Amniotic epithelial cell (primary cell): ENCODE measurements at places on chromosomes 5 and 9.

GRCh38 chr5:18393565-18394442, 759.5 kb downstream of the TAF11L14 start:
- peak; percentile 57 for DNase-seq

GRCh38 chr5:82274343-82275211, 3.6 kb downstream of the RPS23 start:
- no peak for DNase-seq

DNA sequence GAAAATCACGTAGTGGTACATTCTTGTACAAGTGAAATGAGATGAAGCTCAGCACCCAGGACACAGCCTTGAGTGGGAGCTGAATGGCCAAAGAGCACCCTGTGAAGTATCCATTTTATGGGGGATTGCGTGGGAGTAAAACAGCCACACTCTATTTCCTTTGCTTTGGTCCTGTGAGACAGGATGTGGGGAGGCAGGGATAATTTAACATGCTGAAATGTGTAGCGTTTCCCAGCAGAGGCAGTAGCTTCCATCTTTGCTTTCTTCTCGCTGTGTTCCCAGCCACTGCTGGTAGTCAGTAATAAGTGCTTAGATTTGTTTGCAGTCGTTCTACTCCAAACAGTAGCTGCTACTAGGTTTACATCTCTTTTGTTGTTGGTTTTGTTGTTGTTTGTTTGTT, 4.4 kb downstream of the IL31RA start:
- DNase-seq = peak; percentile 21

GRCh38 chr9:9202276-9202675, 1402.7 kb upstream of the DMAC1 start:
- no peak for DNase-seq

GRCh38 chr5:68873198-68873597, 220.6 kb upstream of the SLC30A5 start:
- no peak for DNase-seq

GRCh38 chr5:8908055-8908683, 637.7 kb downstream of the SEMA5A start:
- peak; percentile 47 for DNase-seq

- peak; percentile 96 for DNase-seq
Measured at GRCh38 chr9:134434894-134435506, 108.7 kb downstream of the RXRA start.

GRCh38 chr9:106878934-106879333, 16.0 kb downstream of the ZNF462 start:
- DNase-seq = peak; percentile 96

- DNase-seq = peak; percentile 3
Measured at GRCh38 chr9:135156525-135157510, 69.3 kb downstream of the OLFM1 start.

GRCh38 chr9:33162721-33163311, 4.3 kb downstream of the B4GALT1 start:
- peak; percentile 88 for DNase-seq

DNA sequence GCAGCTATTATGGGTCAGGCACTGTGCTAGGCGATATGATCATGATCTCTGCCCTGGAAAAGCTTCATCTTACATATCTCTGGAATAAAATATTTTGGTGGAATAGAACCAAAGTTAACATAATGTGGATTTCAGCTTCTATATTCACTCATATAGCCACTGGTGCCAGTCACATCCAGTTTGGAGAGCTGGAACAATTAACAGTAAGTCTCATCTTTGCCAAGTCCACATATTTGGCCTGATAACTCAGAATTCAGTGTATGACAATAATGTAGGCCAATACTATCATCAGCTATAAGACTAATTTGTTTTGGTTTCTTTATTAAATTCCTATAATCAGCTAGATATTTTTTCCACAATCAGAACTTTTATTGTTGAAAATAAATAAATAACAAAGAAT, 5.9 kb upstream of the FAM13B start:
- no peak for DNase-seq

DNA sequence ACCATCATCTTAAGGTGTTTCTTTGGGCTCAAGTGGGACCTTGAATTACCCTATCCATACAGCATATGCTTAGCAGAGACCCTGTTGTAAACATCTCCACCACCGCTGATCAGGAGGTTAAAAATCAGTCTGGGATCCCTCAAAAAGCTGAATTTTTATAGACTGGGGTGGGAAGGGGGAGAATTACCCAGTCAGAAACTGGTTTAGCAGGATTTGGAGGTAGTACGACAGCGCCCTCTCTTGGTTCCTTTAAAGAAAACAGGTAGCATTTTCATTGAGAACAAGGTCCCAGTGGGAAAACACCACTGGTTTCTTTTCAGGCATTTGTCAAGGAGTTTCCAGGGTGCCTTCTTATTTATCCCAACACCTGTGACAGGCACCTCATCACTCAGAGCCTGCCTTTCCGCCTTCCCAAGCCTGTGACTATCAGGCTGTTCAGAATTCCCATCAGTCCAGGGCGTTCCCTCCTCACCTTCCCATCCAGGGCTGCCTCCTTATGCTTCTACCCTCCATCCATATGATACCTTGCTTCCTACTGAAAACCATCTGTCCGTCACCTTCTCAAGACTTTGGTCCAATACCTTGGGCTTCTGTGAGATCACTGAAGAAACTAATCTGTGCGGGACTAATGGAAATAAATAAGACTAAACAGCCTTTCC, 203.8 kb upstream of the RAI14 start:
- peak; percentile 40 for DNase-seq

GRCh38 chr9:110894731-110895130, 143.5 kb downstream of the LPAR1 start:
- DNase-seq = no peak

GRCh38 chr5:142807372-142807911, 37.3 kb downstream of the ARHGAP26 start:
- DNase-seq = no peak

- DNase-seq = no peak
Measured at GRCh38 chr5:7540736-7541485, 145.0 kb downstream of the ADCY2 start.

DNA sequence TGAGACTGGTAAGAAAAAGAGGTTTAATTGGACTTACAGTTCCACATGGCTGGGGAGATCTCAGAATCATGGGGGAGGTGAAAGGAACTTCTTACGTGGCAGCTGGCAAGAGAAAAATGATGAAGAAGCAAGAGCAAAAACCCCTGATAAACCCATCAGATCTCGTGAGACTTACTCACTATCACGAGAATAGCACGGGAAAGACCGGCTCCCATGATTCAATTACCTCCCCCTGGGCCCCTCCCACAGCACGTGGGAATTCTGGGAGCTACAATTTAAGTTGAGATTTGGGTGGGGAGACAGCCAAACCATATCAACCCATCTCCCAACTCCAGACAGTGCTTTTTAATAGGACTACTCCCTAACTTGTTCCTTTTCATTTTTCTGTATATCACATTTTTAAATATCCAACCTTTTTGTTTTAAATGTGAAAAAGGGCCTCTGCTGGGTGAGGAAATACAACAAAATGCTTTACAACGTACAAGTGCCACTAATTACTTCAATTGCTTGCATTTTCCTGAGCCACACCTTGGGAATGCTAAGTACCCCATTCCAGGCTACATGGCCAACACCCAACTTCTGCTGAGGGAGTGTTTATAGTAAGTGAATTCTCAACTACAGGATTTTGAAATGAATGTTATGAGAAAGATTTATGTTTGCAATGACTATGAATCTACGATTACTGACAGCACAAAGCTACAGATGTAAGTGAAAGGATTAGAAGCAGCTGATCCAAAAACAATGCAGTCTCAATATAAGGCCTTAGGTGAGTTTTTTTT, 294.1 kb upstream of the CD180 start:
- no peak for DNase-seq

GRCh38 chr5:133985540-133986180, 17.2 kb upstream of the C5orf15 start:
- no peak for DNase-seq

DNA sequence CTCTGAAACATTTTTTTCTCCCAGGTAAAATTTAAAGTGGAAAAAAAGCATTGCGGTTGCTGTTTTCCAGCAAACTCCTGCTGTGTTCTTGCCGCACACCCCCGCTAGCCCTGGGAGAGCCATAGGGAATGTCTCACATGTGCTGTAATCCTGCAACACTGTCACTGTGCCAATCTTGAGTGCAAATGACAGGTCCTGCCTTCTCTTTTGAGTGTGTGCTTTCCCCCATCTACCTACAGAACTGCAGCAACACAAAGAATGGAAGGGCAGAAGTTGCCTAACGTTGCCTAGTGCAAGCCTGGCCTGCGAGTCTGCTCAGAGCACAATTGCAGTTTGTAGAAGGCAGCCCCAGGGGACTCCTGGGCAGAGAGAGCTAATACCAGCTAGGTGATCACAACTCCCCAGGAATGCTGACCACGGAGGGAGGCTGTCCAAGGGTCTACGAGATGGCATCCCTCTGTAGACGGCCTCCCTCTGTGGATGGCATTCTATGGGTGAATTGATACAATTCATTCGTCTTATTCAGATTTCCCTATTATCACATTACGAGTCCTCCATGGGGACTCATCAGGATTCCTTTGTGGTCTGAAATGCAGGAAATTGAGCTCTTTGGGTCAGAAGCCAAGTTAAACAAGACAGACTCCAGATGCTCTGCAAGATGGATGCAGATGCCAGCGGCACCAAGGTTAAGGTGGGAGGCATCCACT, 172.6 kb upstream of the S1PR3 start:
- peak; percentile 53 for DNase-seq

DNA sequence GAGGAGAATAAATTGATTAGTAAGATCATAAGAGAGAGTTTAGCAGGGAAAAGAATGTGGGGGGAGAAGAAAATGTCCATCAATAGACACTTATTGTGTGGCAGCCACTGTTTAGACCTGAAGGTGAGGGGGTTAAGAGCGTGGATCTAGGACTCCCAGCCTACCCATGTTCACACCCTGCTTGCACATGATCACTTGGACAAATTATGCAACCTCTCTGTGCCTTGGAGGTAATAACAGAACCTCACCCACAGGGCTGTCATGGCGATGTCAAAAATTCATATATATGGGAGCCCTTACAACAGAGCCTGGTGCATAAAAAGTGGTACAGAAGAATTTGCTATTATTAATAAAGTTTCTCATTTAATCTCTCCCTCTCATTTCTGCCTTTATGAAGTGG, 86.0 kb upstream of the EQTN start:
- no peak for DNase-seq

DNA sequence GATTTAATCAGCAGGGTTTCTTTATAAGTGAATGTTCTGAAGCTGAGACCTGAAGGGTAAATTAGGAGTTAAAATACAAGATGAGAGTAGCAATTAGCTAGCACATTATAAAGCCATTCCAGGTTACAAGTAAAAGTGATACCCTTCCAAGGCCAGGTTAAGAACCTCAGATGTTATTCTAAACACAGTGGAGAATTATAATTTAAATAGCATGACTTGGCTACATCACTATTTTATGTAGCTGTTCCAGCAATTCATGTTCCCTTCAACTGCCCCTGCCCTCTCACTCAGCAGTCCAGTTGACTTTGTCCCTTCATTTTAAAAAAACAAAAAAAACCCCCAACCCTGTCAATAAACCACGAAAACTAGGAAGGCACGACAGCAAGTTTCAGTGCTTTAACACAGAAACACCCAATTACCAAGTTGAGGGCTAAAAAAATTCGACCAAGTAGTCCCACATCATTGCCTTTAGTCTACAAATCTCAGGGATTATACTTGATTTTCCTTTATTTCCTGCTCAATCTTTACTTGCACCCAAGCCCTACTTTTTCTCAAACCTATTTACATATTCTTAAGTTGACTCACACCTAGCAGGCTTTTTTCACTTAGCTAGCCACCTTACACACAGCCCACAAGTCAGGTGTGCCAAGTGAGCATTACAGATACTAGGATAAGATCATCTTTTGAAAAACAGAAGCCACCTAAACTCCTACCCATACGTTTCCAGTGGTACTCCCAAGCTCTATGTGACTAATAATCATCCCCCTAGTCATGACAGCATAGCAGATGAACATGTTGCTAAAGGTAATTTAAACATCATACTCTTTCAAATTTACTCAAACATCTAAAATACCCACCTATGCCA, 3.4 kb downstream of the RPL37 start:
- no peak for DNase-seq

- no peak for DNase-seq
Measured at GRCh38 chr9:99351647-99352046, 129.6 kb downstream of the SEC61B start.

DNA sequence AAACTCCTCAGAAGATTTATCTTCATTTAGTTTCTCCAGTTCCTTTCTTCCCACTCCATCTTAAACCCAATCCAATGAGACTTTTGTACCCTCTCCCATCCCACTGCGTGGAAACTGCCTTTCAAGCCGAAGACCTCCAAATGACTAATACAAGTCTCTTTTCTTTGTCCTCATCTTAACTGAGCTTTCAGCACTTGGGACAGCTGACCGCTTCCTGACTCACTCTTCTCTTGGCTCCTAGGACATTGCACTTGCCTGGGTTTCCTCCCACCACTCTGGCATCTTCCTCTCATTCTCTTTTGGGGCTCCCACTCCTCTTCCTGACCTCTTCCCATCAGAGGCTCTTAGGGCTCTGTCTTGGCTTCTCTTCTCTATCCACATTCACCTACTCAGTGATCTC, 243.7 kb downstream of the HSPA4 start:
- no peak for DNase-seq

DNA sequence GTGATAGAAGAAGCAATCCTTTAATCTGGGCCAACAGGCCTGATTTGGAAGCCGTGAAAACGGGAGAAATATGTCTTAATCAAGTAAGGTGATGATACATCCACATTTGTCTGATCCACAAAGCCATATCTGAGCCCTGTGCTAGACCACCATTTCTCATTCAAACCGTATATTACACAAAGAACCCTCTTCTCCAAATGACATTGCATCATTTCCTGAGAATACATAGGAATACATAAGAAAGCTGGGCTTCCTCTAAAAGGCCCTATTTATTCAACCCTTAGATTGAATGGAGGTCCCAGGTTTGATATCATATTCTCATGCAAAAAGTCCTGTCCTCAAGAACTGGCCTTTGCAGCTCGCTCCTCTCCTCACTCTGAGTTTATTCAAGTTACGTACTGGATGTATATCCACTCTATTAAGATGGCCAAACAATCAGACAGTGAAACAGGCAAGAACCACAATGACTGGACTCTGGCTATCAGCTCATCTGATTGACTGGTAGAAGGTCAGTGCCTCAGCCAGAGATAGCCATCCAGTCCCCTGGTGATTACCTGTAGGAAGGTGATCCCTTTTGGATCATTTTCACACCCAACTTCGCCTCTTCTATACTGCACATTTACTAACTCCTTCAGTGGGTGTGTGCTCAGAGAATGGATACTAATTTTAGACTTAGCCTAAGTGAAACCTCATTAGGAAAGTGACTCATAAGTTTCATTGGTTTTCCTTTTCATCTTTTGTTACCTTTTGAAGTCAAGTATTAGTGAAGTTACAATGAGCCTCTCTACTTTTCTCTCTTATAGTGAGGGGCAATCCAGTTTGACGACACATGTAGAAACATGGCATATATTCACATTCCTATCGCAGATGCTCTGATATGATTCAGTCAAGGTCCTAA, 167.6 kb upstream of the WWC1 start:
- DNase-seq = no peak

- DNase-seq = peak; percentile 44
Measured at GRCh38 chr5:82594097-82594496, 315.9 kb upstream of the RPS23 start.

- no peak for DNase-seq
Measured at GRCh38 chr9:15371448-15371845, 51.2 kb upstream of the SNAPC3 start.

GRCh38 chr5:56155992-56156584, 77.0 kb downstream of the ANKRD55 start:
- DNase-seq = no peak
